ENCODE measurements at places on chromosomes 1 and 21.

DNA sequence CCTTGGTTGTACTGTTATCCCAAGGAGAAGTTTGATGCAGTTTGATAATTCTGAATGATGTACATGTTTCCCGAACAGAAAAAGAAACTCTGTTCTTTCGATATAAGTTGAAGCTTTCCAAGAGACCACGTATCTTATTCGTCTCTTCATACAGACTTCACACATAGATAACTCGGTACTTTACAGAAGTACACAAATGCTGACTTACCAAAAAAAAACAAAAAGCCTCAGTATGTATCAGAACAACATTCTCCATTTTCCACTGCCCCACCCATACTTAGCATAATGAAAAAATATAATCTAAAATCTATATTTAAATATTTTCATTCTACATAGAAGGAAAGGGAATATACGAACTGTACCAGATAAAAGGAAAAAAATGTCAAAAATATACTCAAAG is 2.2 kb downstream of the FOXJ3 start:
- DNase-seq, result no peak

- no peak for DNase-seq
Observed at GRCh38 chr1:15610167-15610566, 7.1 kb upstream of the DDI2 start.

DNA sequence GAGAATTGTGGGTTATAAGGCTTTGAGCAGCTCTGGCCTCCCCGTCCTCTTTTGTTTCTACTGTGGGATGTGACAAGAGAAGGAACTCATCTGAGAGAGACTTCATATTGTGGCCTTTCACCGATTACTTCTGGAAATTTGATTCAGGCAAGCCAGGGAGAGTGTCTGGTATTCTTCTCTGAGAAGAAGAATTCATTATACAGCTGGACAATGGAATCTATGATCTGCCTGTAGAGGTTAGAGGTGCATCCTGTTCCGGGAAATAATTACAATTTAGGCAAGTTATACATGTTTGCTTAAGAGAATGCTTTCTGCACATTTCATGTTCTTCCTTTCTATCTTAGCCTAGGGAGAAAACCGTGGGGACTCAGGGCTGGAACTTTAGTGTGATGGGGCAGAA is 12.8 kb upstream of the RNU1-2 start:
- DNase-seq, result no peak

DNA sequence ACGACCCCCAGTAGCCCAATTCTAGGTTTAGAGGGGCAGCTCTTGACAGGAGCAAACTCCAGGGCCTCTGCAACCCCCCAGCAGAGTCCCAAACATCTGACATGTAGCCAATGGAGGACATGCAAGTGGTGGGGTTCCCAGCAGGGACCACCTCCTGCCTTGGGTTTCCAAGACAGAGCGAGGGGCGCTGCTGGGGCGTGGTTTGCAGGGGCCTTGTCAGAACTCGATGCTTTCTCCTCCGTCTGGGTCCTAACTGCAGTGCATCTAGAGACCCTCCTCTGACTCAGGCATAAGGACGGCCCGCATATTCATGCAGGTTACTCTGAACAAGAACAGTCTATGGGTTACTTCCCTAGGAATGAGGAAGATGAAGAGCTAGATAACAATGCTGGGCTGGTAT is 17.2 kb downstream of the EPHX1 start:
- DNase-seq, result no peak

- DNase-seq, result no peak
Observed at GRCh38 chr1:243420016-243420945, 164.4 kb downstream of the SDCCAG8 start.

Measured in fibroblast of the conjunctiva (primary cell).